Putamen (tissue), 1 donor: ENCODE measurements at places on chromosomes 7 and 10.

GRCh38 chr7:98315318-98315993, 34.0 kb downstream of the BRI3 start:
- no peak for DNase-seq

- no peak for DNase-seq
Measured at GRCh38 chr7:149297034-149297755, 35.2 kb downstream of the ZNF783 start.

GRCh38 chr7:148153616-148154284, 436.8 kb upstream of the C7orf33 start:
- no peak for DNase-seq

DNA sequence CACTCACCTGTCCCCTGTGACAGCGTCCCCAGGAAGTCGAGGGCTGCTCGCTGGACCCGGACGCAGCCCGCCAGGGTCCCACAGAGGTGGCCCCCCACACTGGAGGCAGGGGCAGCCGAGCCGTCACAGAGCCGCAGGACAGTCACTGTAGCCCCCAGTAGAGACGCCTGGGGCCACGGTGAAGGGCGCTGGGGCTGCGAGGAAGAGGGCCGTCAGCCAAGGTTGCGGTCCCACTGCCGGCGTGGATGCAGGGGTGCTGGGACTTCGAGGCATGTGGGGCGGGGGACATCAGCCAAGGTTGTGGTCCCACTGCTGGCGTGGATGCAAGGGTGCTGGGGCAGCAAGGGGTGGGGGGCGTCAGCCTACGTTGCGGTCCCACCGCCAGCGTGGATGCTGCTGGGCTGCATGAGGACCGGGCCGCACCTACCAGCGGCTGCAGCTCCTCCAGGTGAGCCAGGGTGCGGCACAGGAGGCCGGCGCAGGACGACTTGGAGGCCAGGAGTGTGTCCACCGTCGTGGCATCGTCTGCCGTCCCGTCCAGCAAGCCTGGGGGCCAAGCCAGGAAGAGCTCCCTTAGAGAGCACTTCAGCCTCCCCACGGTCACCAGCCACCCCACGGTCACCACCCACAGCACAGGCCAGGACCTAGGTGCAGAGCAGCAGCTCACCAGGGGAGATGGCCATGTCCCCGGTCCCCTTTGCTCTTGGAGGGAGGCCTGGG, 13.9 kb downstream of the BRAT1 start:
- DNase-seq: no peak

GRCh38 chr7:44711528-44711927, 37.1 kb upstream of the ZMIZ2 start:
- DNase-seq: no peak
